ENCODE measurements at places on chromosomes 11 and 22. TPM values are rescaled to one million over a fixed set of nuclear protein-coding genes. Genes with fewer than 3 reads are reported as not detected.

GRCh38 chr22:32219026-32219425, 14.2 kb upstream of the RFPL2 start:
- peak; percentile 60 for DNase-seq

DNA sequence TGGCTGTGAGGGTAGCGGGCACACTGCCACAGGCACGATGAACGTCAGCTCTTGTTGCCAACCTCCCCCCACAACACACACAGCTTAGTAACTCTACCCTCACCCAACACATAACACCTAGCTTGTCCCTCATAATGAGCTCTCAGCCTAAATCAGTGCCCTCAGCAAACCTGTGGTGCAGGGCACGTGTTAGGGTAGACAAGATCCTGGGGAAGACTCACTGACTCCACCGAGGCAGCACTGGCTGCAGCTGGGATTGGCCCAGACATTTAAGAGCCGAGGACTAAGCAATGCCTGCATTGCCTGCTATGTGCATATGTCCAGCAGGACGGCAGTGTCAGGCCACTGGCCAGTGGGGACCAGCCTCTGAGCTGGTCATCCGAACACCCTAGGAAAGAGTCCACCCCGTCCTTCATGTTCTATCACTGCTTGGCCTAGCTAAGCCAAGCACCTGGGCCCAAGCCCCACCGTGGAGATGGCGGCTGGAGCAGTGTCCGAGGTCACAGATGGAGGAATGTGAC, 32.9 kb upstream of the TRIM29 start:
- no peak for DNase-seq

DNA sequence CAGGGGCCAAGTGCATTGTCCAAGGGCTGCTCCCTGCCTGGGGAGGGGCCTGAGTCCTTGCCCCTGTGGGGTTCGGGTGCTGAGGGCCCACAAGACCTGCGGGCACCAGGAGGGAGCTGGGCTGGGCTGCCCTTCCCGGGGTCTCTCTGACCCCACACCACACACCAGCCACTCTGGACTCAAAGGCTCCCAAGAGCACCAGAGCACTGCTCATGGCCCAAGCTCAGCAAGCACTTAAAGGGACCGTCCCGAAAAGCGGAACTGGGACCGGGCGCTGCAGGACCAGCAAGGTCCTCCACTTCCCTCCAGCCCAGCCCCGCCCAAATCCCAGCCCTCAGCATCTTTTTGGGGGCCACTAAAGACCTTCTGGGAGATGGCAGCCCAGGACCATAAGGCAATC, 5.3 kb downstream of the LSP1 start:
- no peak for DNase-seq

OR52E8 gene
- total RNA-seq: not detected

MRGPRX3 gene
- total RNA-seq: not detected

DKK3 gene
- 61.1 TPM for total RNA-seq
